ENCODE measurements at places on chromosomes 2 and 18.
A peak's percentile ranks its signal among the peaks of the same experiment; 100 is the strongest.

GRCh38 chr2:74703373-74703772 lies 49.3 kb downstream of the SEMA4F start:
- no peak for DNase-seq

- DNase-seq: no peak
These were observed 382.3 kb upstream of the CRIM1 start for GRCh38 chr2:35973132-35973736.

DNA sequence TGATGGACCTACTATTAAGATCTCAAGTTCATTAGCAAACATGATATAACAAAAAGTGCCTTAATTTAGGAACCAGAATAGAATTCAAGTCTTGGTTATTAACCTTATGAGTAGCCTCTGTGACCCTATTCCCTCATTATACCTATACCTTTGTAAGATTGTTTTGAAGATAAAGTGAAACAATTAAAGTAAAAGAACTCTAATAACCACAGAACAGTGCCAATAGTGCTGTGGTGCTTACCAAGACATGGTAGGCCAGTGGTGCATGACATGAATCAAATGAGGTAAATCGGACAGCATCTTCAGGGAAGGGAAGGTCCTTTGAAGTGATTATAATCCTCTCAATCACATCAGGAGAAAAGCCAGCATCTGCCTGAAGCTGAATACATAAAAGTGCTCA lies 36.4 kb downstream of the METTL4 start:
- DNase-seq: no peak

GRCh38 chr2:41854227-41854626 lies 193.6 kb upstream of the PKDCC start:
- no peak for DNase-seq

- DNase-seq: peak; percentile 59
These were observed 41.6 kb downstream of the LBH start for GRCh38 chr2:30272761-30273573.

DNA sequence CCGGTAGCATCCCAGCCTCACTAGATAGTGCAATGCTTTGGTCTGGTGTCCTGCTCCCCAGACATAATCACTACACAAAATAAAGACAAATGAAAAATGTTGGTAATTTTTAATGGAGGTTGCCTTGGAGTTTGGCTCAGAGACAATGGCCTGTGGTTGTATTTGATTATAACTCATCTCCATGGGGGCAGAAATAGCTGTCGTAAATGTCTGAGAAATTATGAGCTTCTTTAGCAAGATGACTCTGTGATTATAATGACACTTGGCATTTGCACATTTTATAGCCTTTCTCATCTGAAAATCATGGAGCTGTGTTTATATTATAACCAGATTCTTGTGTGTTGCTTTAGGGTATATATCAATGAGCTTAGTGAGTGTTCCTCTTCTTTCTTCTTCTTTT lies 1779.7 kb upstream of the CELF4 start:
- DNase-seq: no peak

All from activated naive CD8-positive, alpha-beta T cell treated with anti-CD3 and anti-CD28 coated beads for 36 hours (primary cell).